ENCODE measurements at places on chromosomes 5 and 9.

DNA sequence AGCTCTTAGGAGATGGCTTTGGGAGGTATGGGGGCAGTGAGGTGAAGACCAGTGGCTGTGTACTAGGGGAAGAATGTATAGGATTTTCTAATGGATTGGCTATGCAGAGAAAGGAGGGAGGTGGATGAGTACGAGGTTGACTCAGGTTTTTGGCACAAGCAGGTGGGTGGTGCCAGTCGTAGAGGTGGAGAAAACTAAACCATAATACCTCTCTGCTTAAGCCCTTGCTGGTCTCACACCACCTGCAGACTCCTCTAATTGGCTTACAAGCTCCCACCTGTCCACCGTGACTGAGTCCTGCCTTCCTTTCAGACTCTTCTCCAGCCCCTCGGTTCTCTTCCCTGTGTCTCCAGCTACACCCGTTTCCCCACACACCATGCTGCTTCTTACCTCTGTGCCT, 521.7 kb upstream of the CLINT1 start:
- DNase-seq = no peak

DNA sequence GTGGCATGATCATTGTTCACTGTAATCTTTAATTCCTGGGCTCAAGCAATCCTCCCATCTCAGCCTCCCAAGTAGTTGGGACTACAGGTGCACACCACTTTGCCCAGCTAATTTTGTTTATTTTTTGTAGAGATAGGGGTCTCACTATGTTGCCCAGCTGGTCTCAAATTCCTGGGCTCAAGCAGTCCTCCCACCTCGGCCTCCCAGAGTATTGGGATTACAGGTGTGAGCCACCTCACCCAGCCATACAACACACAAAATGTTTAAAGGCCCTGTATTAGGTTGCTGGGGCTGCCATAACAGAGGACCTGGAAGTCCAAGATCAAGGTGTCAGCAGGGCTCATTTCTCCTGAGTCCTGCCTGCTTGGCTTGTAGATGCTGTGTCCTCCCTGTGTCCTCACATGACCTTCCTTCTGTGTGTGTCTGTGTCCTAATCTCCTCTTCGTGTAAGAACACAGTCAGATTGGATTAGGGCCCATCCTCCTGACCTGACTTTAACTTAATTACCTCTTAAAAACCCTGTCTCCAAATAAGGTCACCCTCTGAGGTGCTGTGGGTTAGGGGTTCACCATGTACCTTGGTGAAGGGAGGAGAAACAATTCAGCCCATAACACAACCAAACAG, 5.4 kb downstream of the UBE2QL1 start:
- DNase-seq = no peak

DNA sequence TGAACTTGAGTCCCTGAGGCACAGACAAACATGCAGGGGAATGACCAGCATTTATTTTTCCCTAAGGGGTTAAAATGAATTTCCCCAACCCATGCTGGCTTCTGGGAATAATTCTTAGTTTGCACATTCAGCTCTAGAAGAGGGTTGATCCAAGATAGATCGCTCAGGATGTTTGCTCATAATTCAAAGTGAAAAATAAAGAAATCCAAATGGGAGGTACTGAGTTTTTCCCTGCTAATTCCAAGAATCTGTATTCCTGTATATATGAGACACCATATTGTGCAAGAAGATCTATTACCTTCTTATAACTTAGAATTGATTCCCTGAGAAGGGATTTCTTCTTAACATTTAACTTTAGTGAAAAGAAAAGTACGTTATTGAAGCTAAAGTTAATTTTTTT, 96.2 kb downstream of the VCAN start:
- no peak for DNase-seq

DNA sequence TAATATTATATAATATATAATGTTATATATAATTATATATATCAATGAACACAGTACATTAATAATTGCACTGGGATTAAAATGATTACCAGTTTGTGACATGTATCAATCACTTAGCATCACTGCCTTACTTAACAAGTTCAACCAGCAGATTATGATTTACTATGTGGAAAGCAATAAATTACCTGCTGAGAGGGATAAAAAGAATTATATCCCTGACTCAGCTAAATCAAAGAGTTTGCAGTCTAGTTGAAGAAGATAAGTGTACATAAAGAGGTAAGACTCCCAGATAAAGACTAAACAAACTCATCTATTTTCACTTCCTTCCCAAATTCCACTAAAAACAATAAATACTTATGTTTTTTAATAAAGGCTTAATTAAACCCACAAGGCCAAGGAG, 11.2 kb downstream of the PLAA start:
- no peak for DNase-seq

DNA sequence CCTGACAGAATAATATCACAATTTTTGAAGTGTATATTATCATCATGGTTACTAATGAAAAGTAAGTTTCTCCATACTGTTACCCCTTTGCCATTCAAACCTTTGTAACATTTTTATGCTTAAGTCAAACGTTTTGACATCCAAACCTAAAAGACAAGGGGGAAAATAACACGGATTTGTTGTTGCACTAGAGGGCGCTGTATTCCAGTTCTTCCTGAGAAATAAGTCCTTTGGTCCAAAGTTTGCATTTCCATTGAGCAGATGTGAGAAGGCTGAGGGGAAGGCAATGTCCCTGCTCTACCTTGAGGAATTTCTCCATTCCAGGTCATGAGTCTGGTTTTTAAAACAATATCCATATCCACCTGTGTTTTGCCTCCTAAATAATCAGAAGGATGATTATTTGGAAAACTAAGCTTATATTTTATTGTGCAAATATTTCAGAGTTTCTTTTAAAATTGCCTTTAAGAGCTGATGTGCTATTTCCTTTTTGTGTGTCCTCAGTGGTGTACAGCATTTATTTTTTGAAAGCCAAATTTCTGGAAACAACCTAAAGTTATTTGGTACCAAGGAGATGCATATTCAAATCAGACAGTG, 9.7 kb downstream of the LECT2 start:
- DNase-seq = no peak

DNA sequence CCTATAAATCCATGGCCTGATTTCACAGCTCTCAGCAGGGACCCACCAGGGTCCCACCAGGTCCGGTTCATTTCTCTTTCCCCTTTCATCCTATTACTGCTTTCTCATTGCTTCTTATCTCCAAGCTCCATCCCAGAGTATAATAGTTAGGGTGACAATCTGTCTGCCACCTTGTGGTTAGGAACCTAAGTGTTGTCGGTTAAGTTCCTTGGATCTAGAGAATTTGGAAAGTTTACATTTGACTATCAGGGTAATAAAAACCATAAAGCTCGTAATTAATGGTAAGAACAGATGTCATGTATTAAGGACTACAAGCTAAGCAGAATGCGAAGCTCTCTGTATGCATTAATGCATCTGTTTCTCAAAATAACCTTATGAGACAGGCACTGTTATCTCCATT, 259.1 kb downstream of the SH3GL2 start:
- no peak for DNase-seq

GRCh38 chr9:70940605-70941004, 180.8 kb downstream of the TRPM3 start:
- DNase-seq = no peak

DNA sequence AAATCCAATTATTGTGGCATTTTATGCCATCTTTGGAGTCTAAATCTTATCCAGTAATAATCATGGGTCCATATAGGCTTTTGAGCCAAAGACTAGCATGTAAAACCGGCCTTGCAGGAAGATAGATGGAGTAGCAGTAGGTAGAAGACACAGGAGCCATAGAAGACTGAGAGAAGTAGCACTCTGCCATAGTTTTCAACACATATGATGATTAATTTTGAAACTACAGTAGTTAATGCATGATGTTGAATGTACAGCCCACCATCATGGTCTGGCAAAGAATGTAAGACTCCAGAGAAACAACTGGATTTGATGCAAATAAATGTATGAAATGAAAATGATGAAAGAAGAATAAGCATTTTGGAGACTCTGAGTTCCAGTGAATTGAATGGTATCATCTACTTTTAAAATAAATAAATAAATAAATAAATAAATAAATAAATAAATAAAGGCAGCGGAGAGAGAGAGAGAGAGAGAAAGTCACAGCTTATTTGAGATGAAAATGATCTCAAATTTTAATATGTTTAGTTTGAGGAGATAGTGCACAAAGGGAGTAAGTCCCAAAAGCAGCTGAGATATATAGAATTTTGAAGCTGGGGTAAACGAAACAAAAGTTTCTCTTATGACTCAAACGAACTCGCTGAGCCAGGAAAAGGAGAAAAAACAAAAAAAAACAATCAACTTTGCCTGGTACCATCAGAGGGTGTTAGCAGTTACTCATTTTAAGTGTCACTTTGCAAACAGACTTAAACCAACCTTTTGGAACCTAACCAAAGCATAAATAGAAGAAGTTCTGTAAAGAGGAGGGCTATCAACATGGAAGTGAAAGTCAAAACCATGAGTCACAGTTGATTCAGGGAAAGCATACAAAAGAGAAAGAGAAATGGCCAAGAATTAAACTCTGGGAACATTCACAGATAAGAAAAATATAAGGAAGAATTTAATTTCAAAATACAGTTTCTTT, 388.7 kb downstream of the CETN3 start:
- DNase-seq = no peak

Data from esophagus squamous epithelium (tissue), 5 donors.